ENCODE measurements at places on chromosomes 5 and 9.

- DNase-seq, result no peak
Measured at GRCh38 chr5:153919161-153919560, 119.5 kb downstream of the FAM114A2 start.

DNA sequence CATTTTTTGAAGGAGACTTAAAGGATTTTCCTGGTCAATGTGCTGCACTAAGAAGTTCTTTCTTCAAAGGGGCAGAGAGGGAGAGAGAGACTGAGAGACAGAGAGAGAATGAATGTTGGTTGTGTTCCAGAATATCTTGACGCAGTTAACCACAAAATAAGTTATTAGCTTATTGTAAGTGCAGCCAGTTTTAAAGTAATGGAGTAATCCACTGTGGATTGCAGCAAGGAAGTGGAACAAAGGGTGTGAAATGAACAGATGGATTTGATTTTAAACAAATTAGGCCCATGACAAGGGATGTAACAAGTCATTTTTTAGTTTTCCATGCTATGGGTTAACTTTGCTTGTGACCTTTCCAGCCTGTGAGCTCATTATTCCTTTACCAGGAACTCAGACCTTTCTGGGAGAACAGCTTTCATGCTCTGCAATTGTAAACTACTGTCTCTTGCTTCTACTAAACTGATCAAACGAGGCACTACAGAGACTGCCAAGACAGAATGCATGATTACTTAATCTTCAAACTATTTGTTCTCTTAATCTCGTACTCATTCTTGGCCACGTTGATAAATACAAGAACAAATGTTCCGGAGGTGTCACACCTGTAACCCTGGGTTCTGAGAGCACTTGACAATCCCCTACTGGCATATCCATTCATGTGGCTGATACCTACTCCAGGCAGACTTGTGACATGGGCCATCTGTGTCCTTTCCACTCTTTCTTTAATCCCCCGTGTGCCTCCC lies 131.1 kb downstream of the TLE1 start:
- DNase-seq, result peak; percentile 54

- no peak for DNase-seq
Measured at GRCh38 chr5:71743155-71743554, 24.1 kb downstream of the CARTPT start.

- no peak for DNase-seq
Measured at GRCh38 chr9:12930906-12931305, 156.1 kb downstream of the LURAP1L start.

- DNase-seq, result no peak
Measured at GRCh38 chr5:133819977-133820471, 148.4 kb downstream of the C5orf15 start.

DNA sequence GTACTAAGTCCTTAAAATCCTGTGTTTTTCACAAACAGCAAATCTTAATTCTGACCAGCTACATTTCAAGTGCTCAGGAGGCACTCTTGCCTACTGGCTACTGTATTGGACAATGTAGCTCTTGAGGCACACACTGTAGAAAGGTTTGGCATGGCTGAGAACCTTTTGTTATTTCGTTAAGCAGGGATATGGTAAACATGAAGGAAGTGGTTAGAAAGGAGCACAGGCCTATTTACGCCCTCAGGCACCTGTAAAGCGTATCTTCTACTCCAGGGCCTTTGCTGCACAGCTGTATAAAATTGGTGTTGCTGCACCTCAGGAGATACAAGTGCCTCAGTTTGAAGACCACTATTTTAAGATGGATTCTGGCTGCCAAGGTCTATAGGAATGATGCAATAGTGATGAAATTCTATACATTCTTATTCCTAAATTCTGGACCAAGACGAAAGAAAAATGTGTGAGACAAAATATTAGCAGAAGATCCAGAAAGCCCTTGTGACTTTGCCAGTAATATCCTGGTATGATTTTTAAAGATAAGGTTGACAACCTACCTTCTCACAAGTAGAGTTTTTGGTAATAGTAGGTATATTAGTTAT lies 9.3 kb upstream of the OTULIN start:
- no peak for DNase-seq

GRCh38 chr5:1959725-1960581 lies 77.2 kb upstream of the IRX4 start:
- peak; percentile 31 for DNase-seq

All from SK-MEL-5 (cell line).